ENCODE measurements at places on chromosomes 5 and 9. TPM values are rescaled to one million over a fixed set of nuclear protein-coding genes. Genes with fewer than 3 reads are reported as not detected.
A peak's percentile ranks its signal among the peaks of the same experiment; 100 is the strongest.

Gene EIF4EBP3
- total RNA-seq = 7.3 TPM

DNA sequence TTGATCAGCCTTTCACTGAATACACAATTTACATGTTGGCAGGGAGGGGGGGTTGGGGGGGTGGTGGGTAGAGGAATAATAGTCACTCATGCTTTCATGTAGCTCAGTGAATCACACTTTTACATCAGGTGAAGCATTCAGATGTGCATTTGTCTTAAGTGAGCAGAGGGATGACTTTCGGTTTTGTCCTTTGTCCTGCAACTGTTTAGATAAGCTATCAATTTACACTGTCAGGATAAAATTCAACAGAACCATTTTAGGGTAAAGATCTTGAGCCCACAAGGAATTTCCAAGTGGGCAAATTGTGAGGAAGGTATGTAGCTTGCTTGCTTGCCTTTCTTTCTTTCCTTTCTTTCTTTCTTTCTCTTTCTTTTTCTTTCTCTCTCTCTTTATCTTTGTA lies 576.2 kb downstream of the MTRR start:
- no peaks in the 10 kb centered on the region for H3K27me3 ChIP-seq
- no peak overlapping the region for H3K27ac ChIP-seq
- H3K36me3 ChIP-seq = no peaks in the 10 kb centered on the region
- no peak for DNase-seq

DNA sequence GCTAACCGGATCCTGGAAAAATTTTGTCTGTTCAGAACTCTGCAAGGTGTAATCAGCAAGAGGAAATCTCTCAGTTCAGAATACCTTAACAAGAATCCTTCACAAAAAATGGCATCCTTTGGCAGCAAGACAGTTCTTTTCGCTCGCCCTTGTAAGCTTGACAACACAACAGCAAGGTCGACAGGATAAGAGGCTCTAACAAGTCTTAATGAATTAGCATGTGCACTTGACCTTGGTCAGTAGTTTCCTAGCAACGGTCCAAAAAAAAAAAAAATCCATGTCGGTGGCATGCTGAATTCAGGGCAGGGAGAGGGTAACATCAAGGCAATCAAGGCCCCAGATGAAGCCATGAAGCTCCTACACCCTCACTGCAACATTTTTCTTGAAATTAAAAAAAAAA lies 172.8 kb downstream of the APBA1 start:
- H3K4me3 ChIP-seq = no peak overlapping the region
- no peaks in the 10 kb centered on the region for H3K36me3 ChIP-seq
- no peaks in the 10 kb centered on the region for H3K4me1 ChIP-seq
- no peak overlapping the region for H3K27ac ChIP-seq

- H3K27ac ChIP-seq = no peak overlapping the region
- no peaks in the 10 kb centered on the region for H3K4me1 ChIP-seq
- no peaks in the 10 kb centered on the region for H3K36me3 ChIP-seq
- no peak for DNase-seq
- H3K27me3 ChIP-seq = no peaks in the 10 kb centered on the region
Observed at GRCh38 chr5:117881426-117882230, 1106.7 kb downstream of the DTWD2 start.

DNA sequence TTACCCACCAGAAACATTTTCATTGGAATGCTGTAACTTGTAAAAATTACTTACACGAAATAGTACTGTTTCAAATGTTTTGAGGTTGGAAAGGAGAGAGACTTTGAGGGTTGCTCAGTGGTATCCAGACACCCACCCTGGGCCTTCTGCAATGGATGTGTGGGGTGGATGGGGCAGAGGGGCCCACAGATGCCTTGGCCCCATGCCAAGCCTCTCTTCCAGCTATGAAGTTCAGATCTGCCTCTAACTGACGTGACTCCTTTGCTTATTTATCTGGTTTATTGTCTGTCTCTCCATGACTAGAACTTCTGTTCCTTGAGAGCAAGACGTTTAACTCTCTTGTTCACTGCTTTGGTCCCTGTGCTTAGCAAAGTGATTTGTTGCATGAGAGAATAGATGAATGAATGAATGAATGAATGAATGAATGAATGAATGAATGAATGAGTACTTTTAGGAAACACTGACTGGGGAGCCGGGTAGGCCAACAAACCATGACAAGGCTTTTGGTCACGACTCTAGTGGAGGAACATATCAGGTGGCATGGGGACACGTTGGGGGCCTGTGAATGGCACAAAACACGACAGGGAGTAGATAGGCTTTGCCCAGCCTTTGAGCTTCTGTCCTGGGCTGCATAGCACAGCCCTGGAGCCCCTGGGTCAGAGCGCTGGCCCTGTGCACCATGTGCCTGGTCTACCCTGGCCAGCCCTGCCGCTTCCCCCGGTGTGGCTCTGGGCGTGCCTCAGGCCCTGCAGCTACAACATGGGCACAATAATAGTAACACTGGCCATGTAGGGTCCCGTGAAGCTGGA lies 31.8 kb downstream of the AK8 start:
- no peaks in the 10 kb centered on the region for H3K27me3 ChIP-seq
- H3K4me3 ChIP-seq = no peak overlapping the region
- no peaks in the 10 kb centered on the region for H3K36me3 ChIP-seq
- DNase-seq = no peak
- no peaks in the 10 kb centered on the region for H3K4me1 ChIP-seq

GRCh38 chr5:174423558-174423957 lies 300.8 kb upstream of the MSX2 start:
- H3K4me1 ChIP-seq = no peaks in the 10 kb centered on the region
- no peaks in the 10 kb centered on the region for H3K36me3 ChIP-seq
- no peak overlapping the region for H3K4me3 ChIP-seq
- H3K27ac ChIP-seq = no peak overlapping the region
- DNase-seq = no peak

Gene NR4A3
- 1.0 TPM for total RNA-seq

Gene TMEM161B
- 6.9 TPM for total RNA-seq

GRCh38 chr5:139772089-139772791 lies 23.4 kb upstream of the PSD2 start:
- no peaks in the 10 kb centered on the region for H3K27me3 ChIP-seq
- no peak overlapping the region for H3K4me3 ChIP-seq
- H3K36me3 ChIP-seq = no peaks in the 10 kb centered on the region
- no peak for DNase-seq
- peaks cover 6% of the 10 kb centered on the region for H3K4me1 ChIP-seq
- no peak overlapping the region for H3K27ac ChIP-seq

DNA sequence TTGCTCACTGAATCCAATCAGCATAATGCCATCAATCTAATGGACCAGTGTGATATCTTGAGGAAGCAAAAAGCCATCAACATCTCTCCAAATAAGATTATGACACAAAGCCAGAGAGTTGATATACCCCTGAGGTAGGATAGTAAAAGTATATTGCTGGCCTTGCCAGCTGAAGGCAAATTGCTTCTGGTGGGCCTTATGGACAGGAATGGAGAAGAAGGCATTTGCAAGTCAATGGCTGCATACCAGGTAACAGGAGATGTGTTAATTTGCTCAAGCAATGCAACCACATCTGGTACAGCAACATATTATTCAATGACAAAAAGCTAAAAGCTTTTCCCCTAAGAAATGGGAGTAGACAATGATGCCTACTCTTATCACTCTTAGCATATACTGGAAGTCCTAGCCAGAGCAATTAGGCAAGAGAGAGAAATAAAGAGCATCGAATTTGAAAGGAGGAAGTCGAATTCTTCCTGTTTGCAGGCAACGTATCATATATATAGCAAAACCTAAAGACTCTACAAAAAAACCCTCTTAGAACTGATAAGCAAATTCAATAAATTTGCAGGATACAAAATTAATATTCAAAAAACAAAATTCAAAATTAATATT lies 216.1 kb upstream of the RASA1 start:
- DNase-seq = no peak
- H3K27ac ChIP-seq = no peak overlapping the region
- H3K4me3 ChIP-seq = no peak overlapping the region
- no peaks in the 10 kb centered on the region for H3K27me3 ChIP-seq
- H3K36me3 ChIP-seq = no peaks in the 10 kb centered on the region

Gene THBS4
- 20.8 TPM for total RNA-seq

Gene TMC1
- total RNA-seq = not detected

DNA sequence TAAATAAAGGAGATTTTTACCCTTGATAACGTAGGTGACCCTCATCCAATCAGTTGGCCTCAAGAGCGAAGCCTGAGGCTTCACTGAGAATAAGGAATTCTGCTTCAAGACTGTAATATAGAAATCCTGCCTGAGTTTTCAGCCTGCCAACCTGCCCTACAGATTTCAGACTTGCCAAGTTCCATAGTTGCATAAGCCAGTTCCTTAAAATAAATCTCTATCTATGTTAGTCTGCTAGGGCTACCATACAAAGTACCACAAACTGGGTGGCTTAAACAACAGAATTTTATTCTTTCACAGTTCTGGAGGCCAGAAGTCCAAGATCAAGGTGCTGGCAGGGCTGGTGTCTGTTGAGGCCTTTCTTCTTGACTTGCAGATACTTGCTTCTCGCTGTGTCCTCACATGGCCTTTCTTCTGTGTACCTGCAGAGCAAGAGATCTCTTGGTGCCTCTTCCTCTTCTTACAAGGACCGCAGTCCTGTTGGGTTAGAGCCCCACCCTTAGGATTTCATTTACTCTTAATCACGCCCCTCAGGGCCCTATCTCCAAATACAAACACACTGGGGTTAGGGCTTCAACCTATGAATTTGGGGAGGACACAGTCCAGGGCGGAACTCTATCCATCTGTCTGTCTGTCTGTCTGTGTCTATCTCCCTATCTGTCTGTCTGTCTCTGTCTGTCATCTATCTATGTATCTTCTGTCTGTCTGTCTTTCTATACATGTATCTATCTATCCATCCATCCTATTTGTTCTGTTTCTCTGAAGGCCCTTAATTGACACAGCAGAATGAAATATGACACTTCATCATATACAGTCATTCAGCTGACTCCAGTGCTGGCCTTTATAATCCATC lies 17.0 kb upstream of the CMBL start:
- H3K4me3 ChIP-seq = no peak overlapping the region
- no peak overlapping the region for H3K27ac ChIP-seq
- no peaks in the 10 kb centered on the region for H3K27me3 ChIP-seq
- DNase-seq = no peak
- H3K36me3 ChIP-seq = no peaks in the 10 kb centered on the region

DNA sequence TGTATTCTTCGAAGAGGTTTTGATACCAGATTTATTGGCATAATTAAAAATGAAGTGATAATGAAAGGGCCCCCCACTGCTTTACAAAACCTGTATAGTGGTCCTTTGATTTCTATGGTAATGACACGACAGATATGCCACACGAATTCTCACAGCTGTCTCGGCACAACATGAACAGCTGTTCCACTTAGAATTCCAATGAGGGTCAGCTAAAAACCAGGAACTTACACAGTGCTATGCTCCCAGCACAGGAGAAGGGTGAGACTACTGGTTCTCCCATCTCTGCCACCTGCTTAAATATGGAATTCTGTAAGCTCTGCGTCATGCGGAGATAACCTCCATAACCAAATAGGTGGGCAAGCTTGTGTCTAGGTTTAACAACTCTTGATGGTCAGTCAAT lies 183.0 kb upstream of the EFNA5 start:
- DNase-seq = no peak
- no peaks in the 10 kb centered on the region for H3K27me3 ChIP-seq
- no peaks in the 10 kb centered on the region for H3K36me3 ChIP-seq
- no peaks in the 10 kb centered on the region for H3K4me1 ChIP-seq

DNA sequence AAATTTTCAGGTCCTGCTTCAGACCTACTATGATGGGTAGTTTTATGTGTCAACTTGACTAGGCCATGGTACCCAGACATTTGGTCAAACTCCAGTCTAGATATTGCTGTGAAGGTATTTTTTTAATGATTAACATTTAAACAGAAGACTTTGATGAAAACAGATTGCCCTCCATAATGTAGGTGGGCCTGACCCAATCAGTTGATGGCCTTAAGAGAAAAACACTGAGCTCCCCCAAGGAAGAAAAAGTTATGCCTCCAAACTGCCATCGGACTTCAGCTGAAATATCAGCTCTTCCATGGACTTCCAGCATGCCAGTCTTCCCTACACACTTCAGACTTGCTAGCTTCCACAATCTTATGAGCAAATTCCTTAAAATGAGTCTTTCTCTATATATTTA lies 67.3 kb upstream of the TYRP1 start:
- no peaks in the 10 kb centered on the region for H3K27me3 ChIP-seq
- H3K27ac ChIP-seq = no peak overlapping the region
- H3K4me3 ChIP-seq = no peak overlapping the region
- no peak for DNase-seq
- H3K4me1 ChIP-seq = no peaks in the 10 kb centered on the region
- no peaks in the 10 kb centered on the region for H3K36me3 ChIP-seq

- DNase-seq = no peak
- no peaks in the 10 kb centered on the region for H3K27me3 ChIP-seq
- peaks cover 7% of the 10 kb centered on the region for H3K36me3 ChIP-seq
- peaks cover 36% of the 10 kb centered on the region for H3K4me1 ChIP-seq
- peak overlapping the region; percentile 28 for H3K27ac ChIP-seq
- H3K4me3 ChIP-seq = no peak overlapping the region
Observed at GRCh38 chr9:127947841-127948710, 10.4 kb upstream of the DPM2 start.

Gene DBH
- not detected for total RNA-seq

Gene PCDHB7
- 0.52 TPM for total RNA-seq

Gene PRRT1B
- total RNA-seq = 0.78 TPM

- H3K4me1 ChIP-seq = no peaks in the 10 kb centered on the region
- H3K27me3 ChIP-seq = no peaks in the 10 kb centered on the region
- no peak overlapping the region for H3K27ac ChIP-seq
- no peaks in the 10 kb centered on the region for H3K36me3 ChIP-seq
- no peak for DNase-seq
Observed at GRCh38 chr5:178545176-178545575, 45.0 kb downstream of the COL23A1 start.

DNA sequence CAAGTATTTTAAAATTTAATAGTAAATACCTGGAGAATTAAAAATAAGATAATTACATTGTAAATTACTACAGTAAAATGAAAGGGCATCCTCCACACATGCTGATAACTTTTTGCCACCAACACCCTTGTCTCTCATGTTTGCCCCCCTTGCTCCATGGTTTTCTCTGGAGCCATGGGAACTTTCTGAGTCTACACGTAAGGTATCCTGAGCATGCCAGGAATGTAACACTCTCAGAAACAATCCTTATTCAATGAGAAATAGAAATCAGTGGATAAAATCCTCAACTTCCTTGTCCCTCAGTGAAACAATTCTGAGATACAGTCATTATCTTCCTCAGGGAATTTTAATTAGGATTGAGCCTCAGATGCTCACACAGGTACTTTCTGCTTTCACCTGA lies 108.9 kb downstream of the IZUMO3 start:
- DNase-seq = no peak
- no peaks in the 10 kb centered on the region for H3K36me3 ChIP-seq
- no peak overlapping the region for H3K27ac ChIP-seq
- H3K4me1 ChIP-seq = no peaks in the 10 kb centered on the region

Gene PCDHGA9
- 4.9 TPM for total RNA-seq

Gene VAV2
- total RNA-seq = 31.6 TPM
